ENCODE measurements at places on chromosomes 7 and 10.
A peak's percentile ranks its signal among the peaks of the same experiment; 100 is the strongest.

GRCh38 chr7:30713392-30713791, 31.1 kb upstream of the CRHR2 start:
- DNase-seq, result no peak

DNA sequence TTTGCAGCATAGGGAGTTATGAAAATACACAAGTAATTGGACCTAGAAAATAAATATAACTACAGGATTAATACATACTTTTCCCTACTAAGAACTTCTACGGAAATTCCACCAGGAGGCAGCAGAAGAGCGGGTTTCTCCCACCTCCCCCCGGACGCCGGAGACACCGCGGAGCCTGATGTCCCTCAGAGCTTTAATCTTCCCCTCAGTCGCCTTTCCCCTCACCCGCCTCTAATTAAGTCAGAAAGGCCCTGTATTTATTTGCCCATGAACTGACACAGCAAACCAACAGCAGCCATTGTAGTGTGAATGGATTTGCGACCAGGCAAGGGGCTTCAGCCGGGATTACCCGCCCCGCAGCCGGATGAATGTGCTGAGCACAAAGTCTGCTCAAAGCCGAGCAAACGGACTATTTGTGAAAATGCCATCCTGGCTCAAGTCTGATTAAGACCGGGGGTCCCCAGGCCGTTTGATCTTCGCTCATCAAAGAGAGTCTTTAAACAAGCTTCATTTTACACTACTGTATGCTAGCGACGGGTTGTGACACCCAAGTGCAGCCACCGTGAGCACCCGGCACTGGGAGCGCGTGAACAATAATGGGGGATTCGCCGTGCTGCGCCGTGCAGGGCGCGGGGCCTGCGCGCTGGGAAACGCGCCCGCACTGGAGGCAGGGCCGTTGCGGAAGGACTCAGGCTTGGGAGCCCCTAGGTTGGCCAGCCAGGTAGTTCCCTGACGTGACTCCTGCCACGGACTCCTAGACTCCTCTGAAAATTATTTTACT, 5.6 kb upstream of the DKK1 start:
- DNase-seq, result no peak

DNA sequence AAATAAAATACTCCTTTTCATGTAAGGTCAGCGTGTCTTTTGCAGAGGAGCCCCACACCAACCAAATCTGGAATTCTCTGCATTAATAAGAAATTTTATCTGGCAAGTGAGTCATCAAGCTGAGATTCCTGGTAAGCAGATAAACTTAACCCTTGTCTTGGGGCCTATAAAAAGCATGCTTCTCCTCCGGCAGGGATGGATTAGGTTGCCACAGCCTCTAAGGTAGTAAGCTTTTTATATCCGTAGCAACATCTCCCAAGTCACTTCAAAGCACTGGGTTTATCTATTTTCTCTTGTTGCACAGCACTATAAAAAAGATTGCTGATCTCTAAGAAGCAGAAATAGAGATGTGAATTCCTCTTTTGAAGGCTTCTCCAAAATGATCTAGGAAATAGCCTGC, 202.8 kb upstream of the NOBOX start:
- DNase-seq, result no peak

GRCh38 chr7:134154581-134155130, 27.5 kb downstream of the LRGUK start:
- no peak for DNase-seq

DNA sequence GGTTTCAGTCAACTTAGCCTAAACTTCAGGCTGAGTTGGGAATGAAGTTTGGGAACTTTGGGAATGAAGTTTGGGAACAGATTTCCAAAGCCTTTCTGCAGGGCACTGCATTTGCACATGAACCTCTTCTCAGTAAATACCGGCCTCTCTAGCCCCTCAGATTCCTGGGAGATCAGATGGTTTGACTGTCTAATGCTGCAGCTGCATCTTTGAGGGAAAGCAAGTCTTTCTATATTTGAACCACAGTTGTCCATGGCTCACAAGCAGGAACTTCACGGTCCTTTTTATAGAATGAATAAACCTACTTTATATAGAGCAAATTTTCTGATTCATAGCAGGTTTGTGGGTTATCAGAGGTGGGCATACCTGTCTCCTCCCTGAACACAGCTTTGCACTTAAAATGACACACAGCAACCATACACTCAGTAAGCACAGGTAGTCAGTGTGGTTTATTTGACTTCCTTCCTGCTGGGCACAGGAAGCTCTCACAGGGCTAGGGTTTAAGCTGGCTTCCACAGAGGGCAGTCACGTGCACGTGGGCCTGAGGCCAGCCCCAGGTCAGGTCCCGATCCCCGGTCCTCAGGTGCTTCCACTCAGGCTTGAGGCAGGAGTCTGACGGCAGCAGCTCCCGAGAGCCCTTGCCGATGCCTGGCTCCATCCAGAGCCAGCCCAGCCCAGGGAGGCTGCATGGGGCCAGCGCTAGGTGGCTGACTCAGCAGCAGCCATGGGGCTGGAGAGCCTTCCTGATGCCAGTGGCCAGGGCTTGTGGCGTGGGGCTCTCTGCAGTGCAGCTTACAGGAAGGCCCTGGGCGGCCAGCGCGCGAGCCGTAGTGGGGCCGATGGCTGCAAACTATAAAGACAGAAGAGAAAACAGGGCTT, 12.8 kb upstream of the MMP21 start:
- peak; percentile 2 for DNase-seq

GRCh38 chr10:15300145-15300544, 70.9 kb downstream of the FAM171A1 start:
- DNase-seq, result no peak

DNA sequence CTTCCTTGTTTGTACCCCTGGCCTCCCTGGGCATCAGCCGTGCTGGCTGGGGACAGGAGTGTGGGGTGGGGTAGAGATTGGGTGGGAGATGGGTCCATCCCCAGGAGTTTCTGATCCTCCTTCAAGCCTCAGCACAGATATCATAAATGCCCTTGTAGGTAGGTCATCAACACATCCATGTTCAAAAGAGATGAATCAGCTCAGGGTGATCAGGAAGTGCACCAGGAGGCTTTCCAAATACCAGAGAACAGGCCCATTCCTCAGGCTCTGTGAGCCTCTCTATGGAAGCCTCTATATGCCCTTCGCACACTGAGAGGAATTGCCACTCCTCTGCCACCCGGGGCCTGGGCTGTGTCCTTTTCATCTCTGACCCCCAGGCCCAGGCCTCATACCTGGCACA, 31.9 kb upstream of the ADCYAP1R1 start:
- no peak for DNase-seq

- DNase-seq, result no peak
Observed at GRCh38 chr7:151541709-151542499, 22.2 kb upstream of the RHEB start.

GRCh38 chr10:97563337-97563736, 9.2 kb upstream of the ANKRD2 start:
- DNase-seq, result no peak

DNA sequence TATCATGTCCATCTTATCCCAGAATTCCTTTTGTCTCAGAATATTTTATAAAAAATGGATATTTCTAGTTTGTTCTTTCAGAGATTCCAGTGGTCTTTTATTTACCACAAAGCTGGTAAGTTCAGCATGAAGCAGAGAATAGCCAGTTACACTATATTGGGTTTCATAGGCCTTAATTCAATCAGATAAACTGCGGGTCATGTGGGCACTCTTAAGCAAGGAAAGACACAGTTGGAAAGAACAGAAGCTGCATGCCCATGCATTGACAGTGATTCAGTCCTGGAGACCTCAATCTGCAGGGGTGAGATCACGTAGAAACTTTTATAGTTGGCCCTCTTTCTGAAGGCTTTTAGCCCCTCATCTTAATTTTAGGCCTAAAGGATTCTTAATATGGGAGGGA, 281.3 kb upstream of the IGFBP3 start:
- DNase-seq, result no peak

GRCh38 chr10:132309879-132310591, 2.3 kb upstream of the STK32C start:
- DNase-seq, result no peak

GRCh38 chr10:100642295-100642994, 102.9 kb upstream of the PAX2 start:
- DNase-seq, result no peak

- no peak for DNase-seq
Observed at GRCh38 chr10:111018021-111018420, 58.8 kb upstream of the ADRA2A start.

DNA sequence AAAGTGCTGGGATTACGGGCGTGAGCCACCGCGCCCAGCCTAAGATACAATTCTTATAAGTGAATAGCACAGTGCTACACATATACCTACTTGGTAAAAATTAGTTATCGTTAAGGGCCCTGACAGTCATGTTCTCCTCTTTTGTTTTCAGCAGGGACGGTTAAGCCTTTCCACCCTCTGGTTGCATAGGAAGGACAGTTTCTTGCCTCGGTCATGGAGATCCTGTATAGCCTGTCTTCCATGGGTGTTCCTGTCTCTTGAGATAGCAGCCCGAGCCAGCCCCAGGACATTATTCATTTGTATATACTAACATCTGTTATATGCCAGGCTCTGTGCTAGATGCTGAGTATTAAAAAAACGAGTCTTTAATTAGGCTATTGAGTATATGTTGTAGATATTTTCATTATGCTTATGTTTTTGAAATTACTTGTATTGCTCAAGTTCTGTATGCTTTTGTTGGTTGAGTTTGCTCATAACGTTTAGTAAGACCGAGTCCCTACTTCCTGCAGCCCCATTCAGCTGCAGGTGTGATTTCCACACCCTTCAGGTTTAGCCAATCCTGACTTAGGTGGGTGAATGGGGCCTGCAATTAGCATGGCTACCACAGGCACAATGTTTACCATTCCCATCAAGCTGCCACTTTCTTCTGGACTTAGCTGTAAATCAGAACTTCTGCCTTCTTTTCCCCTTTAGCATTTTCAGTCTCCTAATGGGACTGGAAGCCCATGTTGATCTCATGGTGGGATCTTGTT, 24.8 kb downstream of the CCSER2 start:
- DNase-seq, result no peak

GRCh38 chr10:99123851-99124250, 111.8 kb downstream of the HPSE2 start:
- DNase-seq, result no peak

GRCh38 chr10:83677795-83678194, 461.5 kb upstream of the GHITM start:
- DNase-seq, result no peak

- DNase-seq, result no peak
Observed at GRCh38 chr7:116356979-116357378, 142.6 kb upstream of the CAV2 start.

DNA sequence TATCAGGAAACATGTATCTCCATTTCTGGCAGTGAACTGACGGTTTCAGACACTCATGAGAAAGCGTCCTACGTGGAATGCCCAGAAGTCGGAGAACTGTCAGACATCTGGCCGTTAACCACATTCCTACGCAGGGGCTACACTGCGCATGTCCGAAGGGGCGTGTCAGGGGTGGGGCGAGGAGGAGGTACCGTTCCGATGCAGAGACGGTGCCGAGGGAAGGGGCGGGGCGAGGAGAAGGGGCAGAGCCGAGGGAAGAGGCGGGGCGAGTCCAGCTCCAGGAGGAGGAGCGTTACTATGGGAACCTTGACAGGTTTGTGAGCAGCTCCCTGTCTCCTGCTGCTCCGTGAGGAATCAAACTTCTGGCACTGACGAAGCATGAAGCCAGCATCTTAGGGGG, 366.9 kb upstream of the NUPR2 start:
- no peak for DNase-seq

- DNase-seq, result no peak
Observed at GRCh38 chr7:89283302-89283701, 487.8 kb upstream of the TEX47 start.

- no peak for DNase-seq
Observed at GRCh38 chr10:59960751-59961150, 54.4 kb upstream of the CCDC6 start.

- no peak for DNase-seq
Observed at GRCh38 chr10:120950051-120950561, 98.9 kb downstream of the WDR11 start.

- no peak for DNase-seq
Observed at GRCh38 chr7:27423290-27423689, 180.7 kb downstream of the EVX1 start.

GRCh38 chr7:101163279-101164070, 1.9 kb downstream of the VGF start:
- no peak for DNase-seq

DNA sequence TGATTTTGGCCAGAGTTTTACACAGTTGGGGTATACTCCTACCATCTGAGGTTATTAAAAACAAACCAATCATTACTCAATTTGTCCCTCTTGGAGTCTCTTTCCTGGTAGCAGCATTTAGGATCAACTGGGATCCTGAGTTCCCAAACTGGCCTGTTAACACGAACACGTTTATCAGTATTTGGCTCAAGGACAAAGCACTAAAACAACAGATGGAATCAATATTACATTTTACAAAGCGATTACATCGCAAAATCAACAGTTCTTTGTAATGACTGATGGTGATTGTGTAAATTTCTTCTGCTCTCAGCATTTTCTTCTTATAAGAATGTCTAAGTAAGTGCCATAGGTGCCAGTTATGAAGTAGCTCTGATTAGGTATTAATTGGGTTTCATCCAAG, 582.9 kb upstream of the ANKRD30A start:
- DNase-seq, result no peak

- no peak for DNase-seq
Observed at GRCh38 chr10:24603333-24603732, 120.4 kb downstream of the ARHGAP21 start.
